ENCODE measurements at places on chromosomes 5 and 9.

- DNase-seq: no peak
Observed at GRCh38 chr9:136304981-136305380, 1.1 kb upstream of the CCDC187 start.

DNA sequence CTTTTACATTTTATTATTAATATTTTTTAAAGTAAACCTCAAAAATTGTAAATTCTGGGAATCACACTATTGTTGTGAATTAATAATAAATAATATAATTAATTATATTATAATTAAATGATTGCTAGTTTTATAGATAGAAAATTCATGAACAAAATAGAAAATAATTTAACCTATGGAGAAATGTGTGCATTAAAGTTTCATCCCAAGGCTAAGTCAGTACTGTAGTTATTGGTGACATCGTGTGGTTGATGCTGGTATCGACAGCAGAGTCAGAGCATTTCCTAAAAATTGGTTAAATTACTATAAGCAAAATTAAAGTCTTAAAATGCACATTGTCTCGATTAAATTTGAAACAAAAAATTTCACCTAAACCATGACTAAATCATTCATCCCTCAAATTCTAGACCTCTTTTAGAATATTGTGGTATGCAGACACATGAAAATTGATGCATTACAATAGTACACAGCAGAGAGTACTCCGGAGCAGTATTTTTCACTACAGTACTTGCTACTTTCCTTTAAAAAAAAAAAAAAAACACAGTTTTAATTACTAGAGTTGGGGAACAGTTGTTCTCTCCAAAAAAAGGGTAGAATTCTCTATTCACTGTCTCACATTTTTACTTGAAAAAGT lies 73.9 kb downstream of the RORB start:
- DNase-seq: no peak

DNA sequence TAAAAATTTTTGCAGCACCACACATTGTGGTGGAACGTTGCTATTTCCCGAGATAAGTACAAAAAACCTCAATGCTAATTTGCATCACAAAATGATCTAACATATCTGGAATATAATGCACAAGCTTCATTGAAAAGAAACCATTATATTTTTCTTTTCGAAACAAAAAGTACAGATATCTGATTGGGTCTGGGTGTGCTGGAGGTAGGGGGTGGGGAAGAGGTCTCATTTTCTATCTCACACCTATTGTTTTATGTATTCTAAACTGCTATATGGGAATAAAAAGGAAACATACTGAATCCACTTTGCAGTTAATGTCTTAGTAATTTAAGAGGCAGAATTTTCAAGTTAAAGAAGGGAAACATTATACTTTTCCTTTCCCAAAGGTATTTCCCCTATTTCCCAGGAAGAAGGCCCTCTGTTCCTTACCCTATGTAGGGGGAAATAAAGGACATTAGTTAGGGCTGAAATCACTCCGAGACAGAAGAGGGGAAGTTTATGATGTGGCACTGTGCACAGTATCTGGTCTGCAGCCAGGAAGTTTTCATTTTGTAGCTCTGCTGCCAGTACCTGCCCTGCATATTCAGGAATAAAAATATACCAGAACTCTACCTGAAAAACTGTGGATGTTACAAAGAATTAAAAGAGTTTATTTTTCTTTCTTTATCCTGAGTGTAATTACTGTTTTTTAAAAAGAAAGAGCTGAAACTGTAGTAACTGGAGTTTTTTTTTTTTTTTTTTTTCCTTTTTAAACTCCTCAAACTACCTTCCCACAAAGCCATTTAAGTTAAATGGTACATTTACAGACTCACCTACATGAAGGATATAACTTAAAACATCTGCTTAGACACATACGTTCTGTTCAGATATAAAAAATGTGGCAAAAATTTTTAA lies 7.4 kb downstream of the MEF2C start:
- DNase-seq: no peak

GRCh38 chr5:32182463-32183063 lies 8.4 kb upstream of the GOLPH3 start:
- DNase-seq: no peak

DNA sequence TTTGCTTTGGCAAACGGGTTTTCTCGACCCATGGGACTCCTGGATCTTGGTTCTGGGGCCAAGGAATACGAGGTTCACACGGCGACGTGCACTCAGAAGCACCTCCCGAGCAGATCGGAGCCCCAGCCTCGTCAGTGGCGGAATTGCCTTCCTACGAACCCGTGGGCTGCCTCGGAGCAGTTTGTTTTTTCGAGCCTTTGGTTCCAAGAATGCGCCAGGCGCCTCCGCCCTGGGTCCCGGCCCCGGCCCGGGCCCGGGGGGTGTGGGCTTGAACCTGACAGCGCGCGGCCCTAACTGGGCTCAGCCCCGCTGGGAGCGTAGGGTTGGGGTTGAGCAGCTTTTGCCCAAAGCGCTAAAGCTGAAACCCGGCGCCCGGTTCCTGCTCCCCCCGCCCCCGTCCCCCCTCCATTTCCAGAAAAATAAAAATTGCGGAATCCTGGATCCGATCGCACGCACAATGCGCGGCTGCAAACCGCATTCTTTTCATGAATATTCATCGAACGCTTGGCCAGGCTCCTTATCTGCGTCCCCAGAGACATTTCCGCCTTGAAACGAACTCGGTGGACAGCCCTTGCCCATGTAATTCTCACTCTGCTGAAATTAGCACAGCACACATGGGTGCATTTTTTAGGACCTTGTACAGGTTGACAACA lies 1.0 kb downstream of the BASP1 start:
- DNase-seq: peak; percentile 60

- no peak for DNase-seq
Observed at GRCh38 chr9:81894891-81895290, 33.3 kb upstream of the SPATA31D4 start.

GRCh38 chr5:96772111-96772510 lies 35.6 kb downstream of the ERAP1 start:
- no peak for DNase-seq

Measured in NCI-H345 (cell line).